Memory B cell (primary cell): ENCODE measurements at places on chromosomes 6 and 20.

- no peak for DNase-seq
These were observed 65.8 kb upstream of the SNRPB2 start for GRCh38 chr20:16664020-16664419.

DNA sequence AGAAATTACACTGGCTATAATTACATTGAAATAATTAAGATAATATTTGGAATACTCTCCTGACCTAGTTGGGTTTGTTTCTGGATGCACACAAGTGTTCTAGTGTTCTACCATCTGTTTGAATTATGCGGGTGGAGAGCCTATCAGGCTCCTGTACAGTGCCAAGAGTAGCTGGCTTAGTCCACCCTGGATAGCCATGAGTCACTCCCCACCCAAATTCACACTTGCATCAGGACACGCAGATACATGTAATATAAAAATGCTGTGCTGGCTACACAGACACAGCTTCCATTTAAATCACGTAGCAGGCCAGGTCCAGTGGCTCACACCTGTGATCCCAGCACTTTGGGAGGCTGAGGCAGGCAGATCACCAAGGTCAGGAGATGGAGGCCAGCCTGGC lies 686.2 kb upstream of the SLC35B3 start:
- no peak for DNase-seq

- no peak for DNase-seq
These were observed 12.4 kb upstream of the CCN6 start for GRCh38 chr6:112041535-112041934.

GRCh38 chr20:10555865-10556308 lies 117.9 kb downstream of the JAG1 start:
- no peak for DNase-seq

GRCh38 chr6:63677282-63677681 lies 41.7 kb downstream of the PHF3 start:
- no peak for DNase-seq

GRCh38 chr6:150363733-150364132 lies 5.1 kb upstream of the IYD start:
- DNase-seq = no peak

- no peak for DNase-seq
These were observed 749 bp downstream of the FRK start for GRCh38 chr6:116059713-116060571.

GRCh38 chr6:100176311-100176950 lies 182.4 kb upstream of the MCHR2 start:
- no peak for DNase-seq

- no peak for DNase-seq
These were observed 37.2 kb downstream of the SCAND1 start for GRCh38 chr20:35917077-35917476.

- no peak for DNase-seq
These were observed 71.8 kb downstream of the ATG5 start for GRCh38 chr6:106253731-106254130.

DNA sequence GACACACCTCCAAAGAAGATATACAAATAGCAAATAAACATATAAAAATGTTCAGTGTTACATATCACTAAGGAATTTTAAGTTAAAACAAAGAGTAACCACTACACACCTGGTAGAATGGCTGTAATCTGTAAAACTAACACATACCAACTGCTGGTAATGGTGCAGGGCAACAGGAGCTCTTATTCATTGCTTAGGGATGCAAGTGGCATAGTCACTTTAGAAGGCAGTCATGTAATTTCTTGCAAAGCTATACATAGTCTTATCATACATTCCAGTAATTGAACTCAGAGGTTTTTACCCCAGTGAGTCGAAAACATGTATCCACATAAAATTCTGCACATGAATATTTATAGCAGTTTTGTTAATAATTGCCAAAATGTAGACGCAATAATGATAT lies 906.8 kb upstream of the CITED2 start:
- DNase-seq = no peak

DNA sequence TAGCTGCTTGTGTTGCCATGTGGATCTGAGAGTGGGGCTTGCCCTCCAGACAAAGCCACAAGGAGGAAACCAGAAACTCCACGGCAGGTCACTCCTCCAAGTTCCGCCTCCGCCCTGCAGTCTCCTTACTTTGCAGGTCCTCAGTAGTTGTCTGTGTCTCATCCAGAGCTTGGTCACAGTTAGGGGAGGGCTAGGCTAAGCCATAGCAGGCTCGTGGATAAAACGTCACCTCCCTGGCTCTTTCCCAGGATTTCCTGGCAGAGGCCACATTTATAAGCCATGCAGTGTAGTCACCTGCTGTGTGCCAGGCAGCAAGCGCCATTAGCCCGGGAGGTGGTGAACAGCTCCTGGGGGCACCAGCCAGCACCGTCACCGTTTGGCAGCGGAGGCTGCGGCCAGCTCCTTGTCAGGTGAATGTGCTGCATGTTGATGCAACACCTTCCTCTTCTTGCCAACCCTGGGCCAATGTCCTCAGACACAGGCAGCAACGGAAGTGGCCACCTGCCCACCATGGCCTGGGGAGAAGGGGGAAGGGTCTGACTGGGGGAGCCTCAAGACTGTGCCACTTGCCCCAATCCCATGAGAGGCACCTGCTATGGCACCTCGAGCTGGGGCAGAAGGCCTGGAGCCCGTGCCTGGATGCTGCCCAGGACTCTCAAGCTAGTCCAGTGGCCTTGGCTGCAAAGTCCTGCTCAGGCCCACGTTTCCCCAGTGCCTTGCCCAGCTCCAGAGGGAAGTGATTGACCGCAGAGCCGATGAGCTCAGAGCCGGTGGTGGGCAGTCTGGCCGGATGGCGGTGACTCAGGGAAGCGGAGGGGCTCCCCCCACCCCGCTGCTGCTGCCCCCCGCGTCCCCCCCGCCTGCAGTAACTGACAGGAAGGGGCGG lies 39.0 kb upstream of the SLCO4A1 start:
- DNase-seq = no peak

- DNase-seq = no peak
These were observed 151.2 kb downstream of the GRM4 start for GRCh38 chr6:33994472-33995308.

- no peak for DNase-seq
These were observed 20.6 kb upstream of the EZR start for GRCh38 chr6:158839796-158840195.

DNA sequence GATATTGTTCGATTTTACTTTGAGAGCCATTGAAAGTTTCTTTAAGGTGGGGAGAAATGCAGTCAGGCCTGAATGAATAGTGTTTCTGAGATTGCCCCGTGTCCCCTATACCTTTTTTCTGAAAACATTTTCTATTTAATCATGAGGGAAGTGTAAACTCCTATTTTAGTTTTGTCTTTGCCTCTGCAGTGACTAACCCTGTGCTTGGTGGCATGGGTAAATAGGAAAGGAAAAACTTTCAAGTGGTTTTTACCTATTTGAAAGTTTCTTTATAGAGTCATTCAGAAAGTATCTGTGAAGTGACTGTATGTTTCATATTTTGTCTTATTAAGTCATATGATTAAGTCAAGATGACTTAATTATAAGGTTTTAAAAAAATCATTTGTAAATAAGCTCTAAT lies 14.5 kb downstream of the SNRNP48 start:
- DNase-seq = no peak

- DNase-seq = no peak
These were observed at the start of gene KCNK16 for GRCh38 chr6:39322306-39322850. Gene KCNK16 (minus strand): TSS chr6:39322702. CDS start chr6:39322540, 162 bp downstream.

GRCh38 chr6:134938896-134939295 lies 11.0 kb downstream of the ALDH8A1 start:
- DNase-seq = no peak

GRCh38 chr6:109770779-109771178 lies 79.7 kb downstream of the FIG4 start:
- no peak for DNase-seq

DNA sequence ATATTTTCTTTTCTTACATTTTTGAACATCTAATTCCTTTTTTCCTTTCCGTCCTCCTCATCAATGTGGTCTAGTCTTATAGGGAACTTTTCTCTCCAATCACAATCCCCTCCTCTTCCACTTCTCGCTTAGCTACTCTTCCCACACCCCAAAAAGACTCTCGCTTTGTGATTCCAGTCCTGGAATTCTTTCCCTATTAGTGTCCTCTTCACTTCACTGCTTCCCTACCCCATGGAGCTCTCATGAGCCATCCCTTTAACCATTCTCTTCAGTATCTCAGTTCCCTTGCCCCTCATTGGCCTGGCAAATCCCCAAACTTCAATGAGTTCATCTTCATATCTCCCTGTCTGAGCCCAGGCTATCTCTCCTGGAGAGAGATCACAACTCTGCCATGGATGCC lies 55.3 kb upstream of the CEP85L start:
- DNase-seq = no peak

DNA sequence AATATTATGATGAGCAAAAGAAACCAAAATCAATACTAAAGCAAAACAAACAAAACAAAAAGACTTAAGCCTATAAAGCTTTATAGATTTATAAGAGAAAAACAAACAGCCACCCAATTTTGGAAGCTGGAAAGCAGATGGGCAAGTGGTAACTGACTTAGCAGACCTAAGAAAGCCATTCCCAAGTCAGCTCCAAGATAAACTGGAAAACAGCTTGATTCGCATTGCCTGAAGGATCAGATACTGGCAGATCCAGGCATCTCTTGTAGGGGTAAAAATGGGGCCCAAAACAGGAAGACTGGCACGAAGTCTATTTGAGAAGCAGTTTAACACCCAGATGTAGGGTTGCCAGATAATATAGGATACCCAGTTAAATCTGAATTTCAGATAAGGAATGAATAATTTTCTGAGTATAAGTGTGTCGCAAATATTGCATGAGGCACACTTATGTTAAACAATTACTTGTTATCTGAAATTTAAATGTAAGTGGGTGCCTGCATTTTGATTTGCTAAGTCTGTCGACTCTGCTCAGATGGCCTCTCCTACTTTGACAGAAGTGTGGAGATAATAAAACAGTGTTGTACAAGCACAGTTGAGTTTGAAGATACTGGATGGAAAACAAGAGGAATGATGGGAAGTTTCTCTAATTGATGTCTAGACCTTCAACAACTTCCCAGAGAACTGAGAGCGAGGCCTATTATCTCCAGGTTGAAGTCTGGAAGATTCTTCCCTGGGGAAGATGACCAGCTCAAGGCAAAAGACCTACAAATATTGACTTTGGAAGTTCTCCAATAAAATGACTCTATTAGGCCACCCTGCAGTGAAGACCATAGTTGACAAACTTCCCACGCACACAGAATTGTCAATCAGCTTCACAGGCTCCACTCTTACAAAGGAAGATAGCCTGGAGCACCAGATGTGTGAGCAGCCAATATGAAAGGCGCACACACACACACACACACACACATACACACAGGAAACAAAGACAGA lies 113.4 kb downstream of the FAM50B start:
- DNase-seq = no peak

GRCh38 chr6:11345536-11345935 lies 113.1 kb upstream of the NEDD9 start:
- no peak for DNase-seq

GRCh38 chr20:13910492-13910891 lies 79.9 kb downstream of the SEL1L2 start:
- DNase-seq = no peak

- no peak for DNase-seq
These were observed 7.4 kb upstream of the ADTRP start for GRCh38 chr6:11785774-11786579.

DNA sequence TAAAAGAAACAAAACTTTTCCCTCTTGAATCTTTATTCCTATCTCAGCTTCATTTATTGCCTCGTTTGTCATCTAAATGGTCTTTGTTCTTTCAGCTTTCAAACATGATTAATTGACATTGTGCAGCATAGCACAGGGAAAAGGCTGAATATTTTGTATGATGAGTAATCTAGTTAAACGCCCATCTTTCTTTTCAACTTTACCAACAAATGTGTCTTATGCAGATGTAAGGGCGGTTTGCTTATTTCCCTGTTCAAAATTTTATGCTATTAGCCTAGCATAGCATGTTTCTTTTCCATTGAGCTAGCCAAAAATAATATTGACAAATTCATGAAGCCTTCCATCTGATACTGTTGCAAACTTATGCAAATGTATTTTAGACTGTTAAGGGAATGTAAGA lies 176.4 kb upstream of the AKAP12 start:
- DNase-seq = no peak

DNA sequence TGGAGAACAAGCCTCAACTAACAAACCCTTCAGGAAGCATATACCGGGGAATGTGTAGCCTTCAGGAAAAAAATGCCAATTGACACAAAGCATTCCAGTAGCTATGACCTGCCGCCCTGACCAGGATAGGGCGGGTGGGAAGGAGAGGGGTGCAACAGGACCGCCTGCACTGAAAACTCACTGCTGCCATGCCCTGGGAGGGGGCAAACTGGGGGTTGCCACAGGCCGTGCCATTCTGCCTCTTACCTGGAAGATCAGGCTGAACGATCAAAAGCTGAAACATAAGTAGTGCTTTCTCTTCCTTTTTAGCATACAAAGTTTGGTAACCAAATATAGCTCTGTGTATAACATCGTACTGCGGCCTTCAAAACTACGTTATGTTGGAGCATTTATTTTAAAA lies 21.7 kb downstream of the NR2E1 start:
- no peak for DNase-seq

DNA sequence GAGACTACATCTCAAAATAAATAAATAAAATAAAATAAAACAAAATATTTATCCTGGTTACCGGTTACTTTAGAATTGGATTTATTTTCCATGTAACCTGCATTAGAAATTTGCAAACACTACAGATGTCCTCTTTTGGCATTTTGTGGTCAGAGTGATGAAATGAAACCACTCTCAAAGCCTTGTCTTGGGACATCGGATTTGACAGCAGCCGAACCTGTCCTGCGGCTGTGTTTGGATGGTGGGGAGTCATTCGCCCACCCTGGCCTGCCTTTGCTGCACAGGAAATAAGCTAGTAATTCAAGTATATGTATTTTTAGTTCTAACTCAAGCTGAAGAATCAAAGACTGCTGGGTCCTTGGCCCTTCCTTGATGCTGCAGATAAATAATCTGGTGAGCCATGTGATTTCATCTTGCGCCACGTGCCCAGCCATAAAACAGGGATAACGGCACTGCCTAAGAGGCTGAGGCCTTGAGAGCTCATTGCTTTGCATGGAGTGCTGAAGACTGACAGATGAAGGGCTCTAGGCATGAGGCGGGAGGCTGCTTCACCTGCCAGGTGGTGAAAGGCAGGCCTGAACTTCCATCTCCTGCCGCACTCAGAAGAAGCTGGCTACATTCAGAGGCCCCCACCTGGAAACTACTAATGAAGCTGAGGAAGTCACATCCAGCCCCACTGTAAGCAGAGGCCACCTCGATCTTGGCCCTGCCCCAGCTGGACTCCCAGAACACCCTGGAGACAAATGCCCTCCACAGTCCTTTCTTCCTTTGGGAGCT lies 76.9 kb downstream of the NOL4L start:
- no peak for DNase-seq

- DNase-seq = no peak
These were observed 30.3 kb upstream of the OGFRL1 start for GRCh38 chr6:71258078-71258866.

DNA sequence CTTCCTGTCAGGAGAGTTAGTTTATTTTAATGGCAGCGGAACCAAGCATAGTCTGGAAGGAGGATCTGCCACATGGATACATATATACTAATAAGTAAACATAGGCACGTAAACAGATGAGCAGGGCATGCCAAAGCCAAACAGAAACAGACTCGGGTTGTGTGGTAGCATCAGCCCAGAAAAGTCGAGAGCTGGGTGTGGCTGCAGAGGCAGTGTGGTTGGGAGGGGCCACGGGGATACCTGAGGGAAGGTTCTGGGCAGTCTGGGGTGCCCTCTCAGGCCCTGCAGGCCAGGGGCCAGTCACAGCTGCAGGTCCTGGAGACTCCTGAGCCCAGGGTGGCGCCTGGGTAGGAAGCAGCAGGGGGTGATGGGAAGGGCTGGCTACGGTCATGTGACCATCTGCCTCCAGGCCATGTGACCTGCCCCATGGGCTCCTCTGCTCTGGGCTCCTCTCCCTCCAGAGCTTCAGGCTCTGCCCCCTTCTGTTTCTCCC lies 42.8 kb upstream of the MRPS10 start:
- DNase-seq = no peak

GRCh38 chr6:40599555-40599954 lies 12.4 kb upstream of the LRFN2 start:
- no peak for DNase-seq
